ENCODE measurements at places on chromosomes 12 and 14.

- no peak for DNase-seq
These were observed 30.5 kb downstream of the CLEC2D start for GRCh38 chr12:9699898-9700605.

- no peak for DNase-seq
These were observed 4.5 kb downstream of the DHRS2 start for GRCh38 chr14:23640524-23641141.

DNA sequence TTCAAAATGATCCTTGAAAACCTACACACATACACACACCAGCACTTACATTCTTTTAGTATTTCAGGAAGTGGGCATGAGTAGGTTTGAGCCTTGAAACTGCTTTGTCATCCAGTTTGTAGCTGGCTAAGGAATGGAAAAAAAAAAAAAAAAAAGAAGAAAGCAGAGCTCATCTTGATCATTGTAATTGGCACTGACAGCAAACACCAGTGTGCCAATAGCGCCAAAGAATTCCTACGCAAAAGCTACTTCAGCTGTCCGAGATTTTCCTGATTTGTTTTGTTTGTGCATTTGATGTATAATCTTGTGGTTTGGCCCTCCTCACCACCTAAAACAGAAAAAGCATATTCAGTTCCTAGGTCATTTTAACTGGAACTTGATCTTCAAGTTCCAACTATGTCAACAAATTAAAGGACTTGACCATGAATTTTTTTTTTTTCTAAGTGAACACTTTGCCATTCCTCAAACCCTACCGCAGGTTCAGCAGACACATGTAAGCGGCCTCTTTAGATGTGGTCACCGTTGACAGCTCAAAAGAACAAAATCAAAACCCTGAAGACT lies 57.3 kb downstream of the FLRT2 start:
- DNase-seq: no peak

- no peak for DNase-seq
These were observed 205.7 kb downstream of the ZFP36L1 start for GRCh38 chr14:68586896-68587751.

- no peak for DNase-seq
These were observed 113.3 kb downstream of the FOXN3 start for GRCh38 chr14:89303456-89304435.

- no peak for DNase-seq
These were observed 72.9 kb downstream of the DDX51 start for GRCh38 chr12:132071040-132071810.

GRCh38 chr12:1279050-1279449 lies 288.0 kb downstream of the ERC1 start:
- no peak for DNase-seq

DNA sequence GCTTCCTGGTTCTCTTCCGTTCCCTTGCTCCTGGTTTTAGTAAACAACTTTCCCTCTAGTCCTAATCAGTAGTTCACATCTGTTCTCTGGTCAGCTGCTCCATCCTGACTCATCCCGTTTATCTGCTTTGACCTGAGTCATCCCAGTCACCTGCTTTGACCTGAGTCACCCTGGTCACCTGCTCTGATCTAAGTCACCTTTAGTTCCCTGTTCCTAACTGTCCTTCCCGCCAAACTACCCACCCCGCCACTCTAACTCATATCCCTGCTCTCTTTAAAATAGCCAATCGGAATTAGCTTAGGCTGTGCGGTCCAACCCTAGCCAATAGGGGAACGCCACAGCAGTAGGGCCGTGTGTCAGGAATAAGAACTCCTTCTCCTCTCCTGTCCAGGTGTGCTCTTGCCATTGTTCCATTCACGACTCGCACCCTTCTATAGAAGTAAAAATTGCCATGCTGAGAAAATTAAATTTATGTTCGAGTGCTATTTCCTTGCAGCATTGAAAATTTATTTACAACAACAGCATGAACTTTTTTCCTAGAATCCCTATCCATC lies 3.1 kb upstream of the ANKRD33 start:
- no peak for DNase-seq

DNA sequence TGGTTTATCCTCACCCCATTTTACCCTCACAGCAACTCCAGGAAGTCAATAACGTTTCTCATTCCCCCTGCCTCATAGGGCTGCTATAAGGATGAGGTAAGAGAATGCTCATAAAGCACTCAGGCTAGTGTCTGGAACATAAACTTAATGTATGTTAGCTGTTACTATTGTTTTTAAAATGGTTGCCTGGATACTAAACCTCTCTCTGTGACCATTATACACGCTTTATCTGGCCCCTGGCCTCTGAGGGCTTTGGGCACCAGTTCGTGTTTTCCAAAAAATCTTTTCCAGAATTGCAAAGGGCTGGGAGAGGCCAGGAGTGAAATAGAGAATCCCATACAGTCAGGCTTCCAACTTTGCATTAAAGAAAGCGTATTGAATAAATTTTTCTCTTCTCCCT lies 113.9 kb downstream of the KTN1 start:
- DNase-seq: no peak

DNA sequence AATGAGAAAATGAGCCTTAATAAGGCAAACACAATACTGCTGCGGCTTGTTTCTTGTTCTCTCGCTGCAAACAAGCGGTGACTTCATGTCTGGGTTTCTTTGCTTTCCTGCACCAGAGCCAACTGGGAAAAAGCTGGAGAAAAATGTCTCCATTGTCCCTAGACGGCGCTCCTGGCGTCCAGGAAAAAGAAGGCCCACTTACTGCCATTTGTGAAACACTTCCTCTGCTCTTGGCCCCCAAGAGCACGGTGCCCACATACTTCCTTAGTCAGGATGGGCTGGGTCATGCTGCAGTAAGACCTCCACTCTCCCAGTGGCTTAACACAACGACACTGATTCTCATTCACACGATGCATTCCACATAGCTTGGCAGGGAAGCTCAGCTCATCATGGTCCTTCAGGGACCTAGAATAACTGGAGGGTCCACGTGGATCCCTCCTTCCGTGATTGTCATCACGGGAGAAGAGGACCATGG lies 86.0 kb upstream of the BCL11B start:
- DNase-seq: no peak

- no peak for DNase-seq
These were observed 15.6 kb downstream of the DTX1 start for GRCh38 chr12:113072136-113072535.

GRCh38 chr14:67265131-67265530 lies 23.9 kb downstream of the PALS1 start:
- no peak for DNase-seq

- DNase-seq: no peak
These were observed 103.9 kb downstream of the BTG1 start for GRCh38 chr12:92041742-92042141.

- DNase-seq: no peak
These were observed 19.4 kb downstream of the HHIPL1 start for GRCh38 chr14:99664058-99664936.

- DNase-seq: no peak
These were observed 447 bp downstream of the CD63 start for GRCh38 chr12:55728186-55728938.

GRCh38 chr14:71012888-71013287 lies 105.6 kb downstream of the PCNX1 start:
- no peak for DNase-seq

GRCh38 chr12:4151362-4152121 lies 122.0 kb upstream of the CCND2 start:
- no peak for DNase-seq

GRCh38 chr12:125989696-125990095 lies 924.5 kb downstream of the AACS start:
- no peak for DNase-seq
